ENCODE measurements at places on chromosomes 4 and X. TPM values are rescaled to one million over a fixed set of nuclear protein-coding genes. Genes with fewer than 3 reads are reported as not detected.

The ZCCHC18 gene
- total RNA-seq = 2.0 TPM

The TLR10 gene
- total RNA-seq = not detected

The SERTM2 gene
- total RNA-seq = 1.9 TPM

The DSPP gene
- total RNA-seq = not detected

The ATP2B3 gene
- under 0.01 TPM for total RNA-seq

The FUNDC2 gene
- total RNA-seq = 35.3 TPM

The MAGEA4 gene
- total RNA-seq = not detected

The SCML2 gene
- total RNA-seq = 1.5 TPM

The HAUS7 gene
- 19.6 TPM for total RNA-seq

The PLP1 gene
- total RNA-seq = under 0.01 TPM

The TCEAL2 gene
- total RNA-seq = not detected

The EVC gene
- total RNA-seq = 59.4 TPM

The GABRE gene
- 15.2 TPM for total RNA-seq

The CXorf51B gene
- total RNA-seq = not detected

The PPP2R3B gene
- total RNA-seq = 25.2 TPM

The NDNF gene
- 0.55 TPM for total RNA-seq

The JADE3 gene
- 3.0 TPM for total RNA-seq

The ZDHHC15 gene
- 0.11 TPM for total RNA-seq

The DCHS2 gene
- total RNA-seq = 0.11 TPM

The CPLX1 gene
- under 0.01 TPM for total RNA-seq

The DCAF12L2 gene
- total RNA-seq = 0.11 TPM

The SSX3 gene
- not detected for total RNA-seq

The MTMR8 gene
- total RNA-seq = 0.11 TPM

The C4orf50 gene
- total RNA-seq = not detected

The AADAT gene
- 4.6 TPM for total RNA-seq

The CFAP47 gene
- total RNA-seq = 0.12 TPM

The UGT2B11 gene
- total RNA-seq = not detected

The NXF2B gene
- total RNA-seq = not detected

The CT45A5 gene
- not detected for total RNA-seq

The USP27X gene
- total RNA-seq = 2.7 TPM
